Pancreas (tissue), 10 donors: ENCODE measurements at places on chromosomes 2 and 18.

GRCh38 chr2:207491956-207492355 lies 37.8 kb upstream of the CREB1 start:
- DNase-seq = no peak

GRCh38 chr2:189536830-189537229 lies 43.8 kb downstream of the SLC40A1 start:
- DNase-seq = no peak

- no peak for DNase-seq
Measured at GRCh38 chr2:234770031-234770506, 181.7 kb upstream of the SH3BP4 start.

- no peak for DNase-seq
Measured at GRCh38 chr2:185643434-185643833, 95.2 kb upstream of the FSIP2 start.

DNA sequence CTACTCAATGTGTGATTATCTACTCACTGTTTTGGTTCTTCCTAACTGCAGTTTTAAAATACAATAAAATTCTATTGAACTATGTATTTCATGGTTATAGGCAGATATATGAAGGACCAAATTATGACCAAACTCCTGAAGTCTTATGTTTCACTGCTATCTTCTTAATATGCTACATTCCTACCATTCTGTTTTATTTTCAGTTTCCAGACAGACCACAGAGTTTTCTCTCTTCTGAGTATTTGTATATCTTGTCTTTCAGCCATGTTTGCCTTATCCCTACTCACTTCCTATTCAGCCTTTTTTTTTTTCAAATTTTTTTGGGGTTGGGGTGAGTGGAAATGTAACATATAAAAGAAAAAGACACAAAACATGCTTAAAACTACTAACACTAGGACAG lies 6.3 kb downstream of the RFTN2 start:
- no peak for DNase-seq
